ENCODE measurements at places on chromosomes 13 and 19. TPM values are rescaled to one million over a fixed set of nuclear protein-coding genes. Genes with fewer than 3 reads are reported as not detected.
A peak's percentile ranks its signal among the peaks of the same experiment; 100 is the strongest.

GRCh38 chr13:114105521-114106225 is 26.8 kb downstream of the RASA3 start:
- peak overlapping the region; percentile 42 for H3K4me3 ChIP-seq
- no peak overlapping the region for H3K27ac ChIP-seq
- H3K36me3 ChIP-seq = no peaks in the 10 kb centered on the region
- no peaks in the 10 kb centered on the region for H3K27me3 ChIP-seq

Gene ZNF493
- total RNA-seq = 22.4 TPM

Gene TSHZ3
- total RNA-seq = 3.0 TPM

DNA sequence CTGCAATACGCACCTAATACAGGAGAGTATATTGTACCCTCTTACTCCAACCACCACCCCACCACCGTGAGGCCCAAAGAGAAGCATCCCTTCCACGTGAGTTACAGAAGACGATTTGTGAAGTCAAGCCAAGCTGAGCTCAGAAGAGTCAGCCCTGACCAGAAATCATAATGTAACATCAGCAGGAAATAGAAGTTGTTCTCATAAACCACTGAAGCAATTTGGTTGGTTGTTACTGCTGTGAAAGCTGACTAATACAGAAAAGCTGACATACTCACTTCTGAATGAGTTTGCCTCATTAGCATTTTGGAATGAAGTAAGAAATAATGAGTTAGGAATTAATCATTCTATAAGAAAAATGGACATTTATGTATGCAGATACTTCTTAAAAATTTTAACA is 749.4 kb upstream of the SLC10A2 start:
- DNase-seq = no peak
- no peaks in the 10 kb centered on the region for H3K36me3 ChIP-seq
- no peak overlapping the region for H3K4me3 ChIP-seq
- no peaks in the 10 kb centered on the region for H3K27me3 ChIP-seq
- H3K27ac ChIP-seq = no peak overlapping the region

GRCh38 chr19:39846678-39847486 is 703 bp upstream of the FBL start:
- peaks cover 38% of the 10 kb centered on the region for H3K4me1 ChIP-seq
- peak overlapping the region; percentile 94 for H3K27ac ChIP-seq
- no peaks in the 10 kb centered on the region for H3K27me3 ChIP-seq
- H3K4me3 ChIP-seq = peak overlapping the region; percentile 81
- H3K36me3 ChIP-seq = no peaks in the 10 kb centered on the region

DNA sequence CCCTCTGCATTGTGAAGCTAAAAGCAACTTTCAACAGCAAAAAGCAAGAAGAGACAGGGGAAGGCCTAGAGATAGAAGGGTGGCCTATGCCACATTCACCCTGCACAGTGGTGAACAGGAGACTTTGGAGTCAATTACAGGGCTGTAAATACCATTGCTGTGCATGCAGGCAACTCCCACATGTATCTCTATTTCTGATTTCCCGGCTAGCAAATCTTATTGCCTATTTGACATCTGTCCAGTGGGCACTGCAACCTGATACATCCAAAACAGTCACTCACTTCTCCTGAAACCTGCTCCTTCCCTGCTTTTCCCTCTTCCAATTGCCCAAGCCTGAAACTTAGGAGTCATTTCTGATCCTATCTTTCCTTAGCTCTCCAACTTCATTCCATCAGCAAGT is 13.4 kb downstream of the RUBCNL start:
- peaks cover 4% of the 10 kb centered on the region for H3K4me1 ChIP-seq
- peak overlapping the region; percentile 1 for H3K27ac ChIP-seq
- no peak for DNase-seq
- H3K27me3 ChIP-seq = no peaks in the 10 kb centered on the region

- H3K36me3 ChIP-seq = peaks cover 5% of the 10 kb centered on the region
- DNase-seq = no peak
- peaks cover 9% of the 10 kb centered on the region for H3K4me1 ChIP-seq
Observed at GRCh38 chr19:49468746-49469447, 5.1 kb upstream of the FLT3LG start.
